ENCODE measurements at places on chromosomes 16 and 17.

- no peak for DNase-seq
Measured at GRCh38 chr16:47916266-47916665, 239.5 kb downstream of the ABCC12 start.

DNA sequence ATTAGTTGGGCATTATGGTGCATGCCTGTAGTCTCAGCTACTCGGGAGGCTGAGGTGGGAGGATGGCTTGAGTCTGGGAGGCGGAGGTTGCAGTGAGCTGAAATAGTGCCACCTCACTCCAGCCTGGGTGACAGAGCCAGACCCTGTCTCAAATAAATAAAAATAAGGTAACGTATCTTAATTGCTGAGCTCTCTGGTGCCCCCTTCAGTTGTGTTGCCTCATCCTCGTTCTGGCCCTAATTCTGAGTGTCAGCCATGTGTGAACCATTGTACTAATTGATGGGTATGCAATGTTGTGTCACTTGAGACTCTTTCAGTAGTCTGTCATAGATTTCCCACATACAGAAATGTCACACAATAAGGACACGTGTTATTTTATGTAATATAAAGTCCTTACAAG lies 363.1 kb upstream of the RBFOX1 start:
- no peak for DNase-seq

- no peak for DNase-seq
Measured at GRCh38 chr16:74574146-74574545, 32.8 kb downstream of the GLG1 start.

DNA sequence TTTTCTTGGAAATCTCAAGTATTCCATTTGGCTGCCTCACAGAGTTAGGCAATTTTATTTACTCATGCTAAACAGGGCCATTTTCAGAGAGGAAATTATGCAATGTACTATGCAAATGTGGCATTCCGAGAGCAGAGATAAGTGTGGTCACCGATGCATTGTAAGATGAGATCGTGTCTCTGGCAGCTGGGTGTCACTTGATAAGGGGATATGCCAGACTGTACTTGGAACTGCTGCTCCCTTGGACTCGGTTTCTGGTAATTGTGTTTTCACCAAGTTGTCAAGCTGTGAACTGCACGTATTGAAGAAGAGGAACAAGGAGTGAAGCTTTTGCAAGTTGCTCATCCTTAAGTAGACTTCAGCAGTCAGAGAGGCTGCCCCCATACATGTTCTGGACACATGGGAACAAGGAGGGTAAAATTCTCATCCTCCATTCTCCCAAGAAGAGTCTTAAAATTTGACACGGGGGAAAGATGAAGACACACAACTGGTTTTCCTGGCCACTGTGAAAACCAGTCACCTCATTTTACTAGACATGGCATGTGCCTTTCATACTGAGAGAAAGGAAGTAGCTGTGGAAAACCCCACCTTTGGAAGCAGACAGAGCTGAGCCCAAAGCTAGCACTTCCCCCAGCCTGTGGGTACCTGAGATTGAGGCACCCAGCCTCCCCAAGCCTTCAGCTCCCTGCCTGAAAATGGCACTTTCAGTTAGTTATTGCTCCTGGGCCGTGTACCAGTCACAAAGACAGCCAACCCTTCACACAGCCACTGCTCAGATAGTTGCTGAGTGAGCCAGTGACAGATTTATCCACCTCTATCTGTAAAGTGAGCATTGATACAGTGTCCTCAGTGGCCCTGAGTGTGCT lies 150.7 kb downstream of the SOCS1 start:
- DNase-seq, result peak; percentile 58

DNA sequence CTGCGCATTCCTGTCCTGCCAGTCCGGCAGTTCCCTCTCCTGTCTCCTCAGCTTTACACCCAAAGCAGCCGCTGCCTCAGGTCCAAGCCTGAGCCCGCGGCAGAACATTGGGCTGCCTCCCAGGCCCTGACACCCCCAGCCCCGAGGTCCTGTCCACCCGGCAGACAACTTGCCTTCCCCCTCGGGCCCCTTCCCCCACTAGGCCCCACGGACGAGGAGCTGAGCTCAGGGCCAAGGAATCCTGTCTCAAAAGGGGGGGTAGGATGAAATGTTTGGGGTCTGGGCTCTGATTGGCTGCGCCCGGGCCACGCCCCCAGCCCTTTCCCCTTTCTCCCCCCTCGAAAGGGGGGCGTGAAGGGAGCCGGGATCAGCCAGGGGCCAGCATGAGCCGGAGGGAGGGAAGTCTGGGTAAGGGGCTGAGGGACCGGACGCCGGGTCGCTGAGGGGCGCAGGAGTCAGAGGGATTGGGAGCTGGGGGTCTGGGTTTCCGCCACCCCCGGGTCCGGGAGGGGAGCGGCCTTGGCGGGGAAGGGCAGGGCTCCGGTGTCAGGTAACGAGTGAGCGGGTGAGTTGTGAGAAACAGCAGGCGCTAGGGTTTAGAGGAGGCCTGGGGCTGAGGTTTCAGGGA lies at the start of gene CTF1:
CTF1 (plus strand) TSS at position 354 of the 628 bp plus-strand sequence; CDS start at position 384, 30 bp downstream.
- DNase-seq, result no peak

DNA sequence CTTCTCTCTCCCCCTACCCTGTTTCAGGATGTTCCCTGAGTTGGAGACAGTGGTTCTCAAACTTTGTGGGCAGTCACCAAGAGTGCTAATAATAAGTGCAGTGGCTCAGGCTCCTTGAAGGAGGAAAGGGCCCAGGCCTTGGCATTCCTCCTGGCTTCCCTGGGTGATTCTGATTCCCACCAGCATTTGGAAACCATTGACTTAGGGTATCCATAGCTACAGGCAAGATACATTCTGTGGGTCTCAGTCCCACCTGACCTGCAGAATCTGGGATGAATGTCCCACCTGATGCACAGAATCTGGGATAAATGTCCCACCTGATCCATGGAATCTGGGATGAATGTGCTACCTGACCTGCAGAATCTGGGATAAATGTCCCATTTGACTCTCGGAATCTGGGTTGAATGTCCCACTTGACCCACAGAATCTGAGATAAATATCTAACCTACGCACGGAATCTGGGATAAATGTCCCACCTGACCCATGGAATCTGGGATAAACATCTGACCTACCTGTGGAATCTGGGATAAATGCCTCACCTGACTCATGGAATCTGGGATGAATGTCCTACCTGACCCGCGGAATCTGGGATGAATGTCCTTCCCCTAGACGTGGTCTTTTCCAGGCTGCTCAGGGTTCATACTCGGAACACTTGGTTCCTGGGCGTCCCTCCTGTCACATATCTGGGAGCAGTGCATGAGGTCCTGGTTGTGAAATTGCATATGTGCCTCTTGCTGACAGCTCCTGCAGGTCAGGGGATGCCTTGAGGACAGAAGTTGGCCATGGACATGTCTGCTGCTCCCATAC lies 136.7 kb upstream of the HS3ST2 start:
- no peak for DNase-seq

DNA sequence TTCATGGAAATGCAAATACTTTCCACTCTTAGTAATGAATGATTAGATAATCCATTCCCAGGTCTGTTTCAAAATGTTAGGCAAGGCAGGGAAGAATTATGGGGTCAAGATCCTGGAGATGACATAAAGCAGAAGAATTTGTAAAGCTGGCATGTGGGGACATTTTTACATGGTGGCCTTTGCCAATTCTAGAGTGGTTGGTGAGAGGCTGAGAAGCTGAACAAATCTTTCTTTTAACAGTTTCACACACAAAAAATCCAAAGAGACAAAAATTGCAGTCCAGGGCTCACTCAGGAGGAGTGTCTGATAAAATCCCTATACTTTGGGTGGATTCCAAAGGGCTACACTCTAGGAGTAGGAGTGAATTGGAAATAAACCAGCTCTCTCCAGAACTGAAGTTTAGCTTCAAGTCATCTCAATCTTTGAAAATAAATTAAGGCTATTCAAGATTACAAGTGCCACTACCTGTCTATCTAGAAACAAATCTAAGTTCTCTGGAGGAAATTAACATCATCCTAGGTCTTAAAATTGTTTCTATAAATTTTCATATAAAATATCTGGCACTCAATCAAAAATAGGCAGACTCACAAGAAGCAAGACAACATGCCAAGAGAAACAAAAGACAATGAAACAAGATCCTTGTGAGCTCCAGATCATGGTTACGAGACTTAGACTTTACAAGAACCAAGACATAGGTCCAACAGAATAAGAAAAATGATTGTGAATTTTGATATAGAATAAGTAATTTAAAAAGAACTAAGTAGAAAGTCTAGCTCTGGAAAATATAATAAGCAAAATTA lies 113.0 kb upstream of the AXIN2 start:
- no peak for DNase-seq

DNA sequence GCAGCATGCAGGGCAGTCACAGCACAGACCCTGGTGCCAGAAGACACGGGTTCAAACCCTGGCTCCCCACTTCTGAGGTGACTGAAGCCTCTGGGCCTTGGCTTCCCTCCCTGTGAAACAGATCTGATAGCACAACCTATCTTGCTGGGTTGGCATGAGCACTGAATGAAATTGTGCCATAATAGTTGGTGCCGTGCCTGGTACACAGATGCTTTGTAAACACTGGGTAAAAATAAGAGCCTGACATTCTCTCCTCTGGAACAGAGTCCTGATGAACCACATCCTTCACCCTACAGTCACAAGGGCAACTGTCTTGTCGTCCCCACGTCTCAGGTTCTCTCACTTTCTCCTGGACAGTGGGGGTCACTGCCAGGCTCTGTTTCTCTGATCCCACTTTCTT lies 35.7 kb downstream of the NOS2 start:
- DNase-seq, result no peak

DNA sequence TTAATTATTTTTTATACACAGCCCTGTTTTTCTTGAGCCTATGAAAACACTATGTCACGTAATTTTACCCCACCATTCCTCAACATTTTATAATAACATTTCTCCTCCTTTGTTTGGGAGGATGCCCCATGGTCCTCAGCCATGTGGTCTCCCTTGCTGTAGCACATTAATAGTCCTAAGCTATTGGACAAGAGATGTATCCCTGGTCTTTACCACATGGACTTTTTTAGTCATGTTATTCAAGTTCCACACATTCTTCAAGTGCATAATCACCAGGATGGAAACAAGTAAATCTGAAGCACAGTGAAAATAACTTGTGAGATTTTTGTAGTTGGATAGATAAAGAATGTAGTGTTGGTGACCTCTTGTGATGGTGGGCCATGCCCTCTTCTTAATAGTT lies 2.0 kb upstream of the KRTAP2-3 start:
- DNase-seq, result no peak
